EH (cell line): ENCODE measurements at places on chromosomes 2 and 18.
A peak's percentile ranks its signal among the peaks of the same experiment; 100 is the strongest.

- DNase-seq, result no peak
These were observed 89.9 kb upstream of the RANBP2 start for GRCh38 chr2:108629417-108629816.

DNA sequence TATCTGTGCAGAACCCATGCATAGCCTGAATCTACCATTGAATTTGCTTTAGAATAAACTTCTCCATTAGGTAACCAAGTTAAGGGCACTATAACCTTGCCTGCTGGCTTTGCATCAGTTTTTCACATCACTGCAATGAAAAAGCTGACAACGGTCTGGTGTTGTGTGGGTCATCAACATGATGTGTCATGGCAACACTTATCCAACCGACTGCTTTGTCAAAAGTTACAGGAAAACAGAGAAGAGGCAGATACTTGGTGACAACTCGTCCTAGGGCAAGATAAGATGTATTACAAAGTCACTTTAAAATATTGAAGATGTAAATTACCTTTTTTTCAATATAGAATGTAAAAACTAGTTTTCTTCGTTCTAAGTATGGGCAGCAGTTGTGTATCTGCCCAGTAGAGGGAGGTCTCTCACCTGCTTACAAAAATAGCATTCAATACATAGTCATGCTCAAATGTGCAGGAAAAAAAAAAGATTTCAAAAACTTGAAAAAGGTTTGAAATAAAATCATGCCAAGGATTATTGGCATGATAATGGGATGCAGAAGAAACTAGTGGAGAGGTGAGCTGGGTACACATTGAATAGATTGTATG is 96.3 kb downstream of the EVA1A start:
- peak; percentile 46 for DNase-seq

DNA sequence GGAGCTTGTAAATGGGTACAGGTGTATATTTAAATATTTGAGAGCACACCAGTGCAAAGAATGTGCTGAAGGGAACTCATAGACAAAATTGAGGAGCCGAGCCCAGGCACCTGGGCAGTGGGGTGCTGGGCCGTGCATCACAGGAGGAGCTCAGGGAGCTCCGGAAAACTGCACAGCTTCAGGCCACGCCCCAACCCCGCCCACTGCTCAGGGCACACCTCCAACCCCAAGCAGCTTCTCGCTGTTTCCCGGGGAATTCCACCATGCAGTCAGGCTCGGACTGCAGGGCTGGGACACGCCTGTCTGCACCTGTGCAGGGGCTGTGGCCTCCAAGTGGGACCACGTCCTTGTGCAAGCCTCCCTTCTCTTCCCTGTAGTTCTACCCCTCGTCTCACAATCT is 243.0 kb downstream of the HDAC4 start:
- no peak for DNase-seq

GRCh38 chr2:3008561-3008960 is 369.1 kb downstream of the EIPR1 start:
- DNase-seq, result no peak

- DNase-seq, result no peak
These were observed 103.5 kb downstream of the ARL4C start for GRCh38 chr2:234393354-234393753.

DNA sequence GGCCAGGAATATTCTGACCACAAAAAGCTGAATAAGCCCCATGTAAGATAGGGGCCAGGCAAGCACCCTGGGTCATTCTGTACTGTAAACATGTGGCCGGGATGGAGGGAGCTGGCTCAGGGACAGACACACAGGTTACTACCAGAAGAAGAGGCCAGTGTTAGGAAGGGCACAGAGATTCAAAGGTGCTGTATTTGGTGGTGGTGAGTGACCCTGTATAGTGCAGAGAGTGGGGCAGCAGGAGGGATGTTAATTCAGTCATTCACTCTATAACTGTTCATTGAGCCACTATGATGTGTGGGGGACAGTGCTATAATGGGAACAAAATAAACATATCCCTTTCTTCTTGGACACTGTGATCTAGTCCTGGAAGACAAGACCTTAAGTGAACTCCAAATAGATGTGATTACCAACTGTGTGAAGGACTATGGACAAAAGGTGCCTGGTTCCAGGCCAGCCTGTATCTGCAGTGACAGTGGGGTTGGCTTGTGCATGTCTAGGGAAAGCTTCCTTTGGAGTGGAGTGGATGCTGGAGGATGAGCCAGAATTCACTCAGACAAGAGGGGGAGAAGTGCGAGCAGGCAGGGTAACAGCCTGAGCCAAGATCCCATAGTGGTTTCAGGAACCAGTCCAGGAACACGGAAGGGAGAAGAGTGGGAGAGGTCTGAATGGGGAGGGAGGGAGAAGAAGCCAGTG is 8.3 kb downstream of the MOCOS start:
- no peak for DNase-seq

GRCh38 chr18:77133835-77134496 is 1.4 kb upstream of the MBP start:
- no peak for DNase-seq

DNA sequence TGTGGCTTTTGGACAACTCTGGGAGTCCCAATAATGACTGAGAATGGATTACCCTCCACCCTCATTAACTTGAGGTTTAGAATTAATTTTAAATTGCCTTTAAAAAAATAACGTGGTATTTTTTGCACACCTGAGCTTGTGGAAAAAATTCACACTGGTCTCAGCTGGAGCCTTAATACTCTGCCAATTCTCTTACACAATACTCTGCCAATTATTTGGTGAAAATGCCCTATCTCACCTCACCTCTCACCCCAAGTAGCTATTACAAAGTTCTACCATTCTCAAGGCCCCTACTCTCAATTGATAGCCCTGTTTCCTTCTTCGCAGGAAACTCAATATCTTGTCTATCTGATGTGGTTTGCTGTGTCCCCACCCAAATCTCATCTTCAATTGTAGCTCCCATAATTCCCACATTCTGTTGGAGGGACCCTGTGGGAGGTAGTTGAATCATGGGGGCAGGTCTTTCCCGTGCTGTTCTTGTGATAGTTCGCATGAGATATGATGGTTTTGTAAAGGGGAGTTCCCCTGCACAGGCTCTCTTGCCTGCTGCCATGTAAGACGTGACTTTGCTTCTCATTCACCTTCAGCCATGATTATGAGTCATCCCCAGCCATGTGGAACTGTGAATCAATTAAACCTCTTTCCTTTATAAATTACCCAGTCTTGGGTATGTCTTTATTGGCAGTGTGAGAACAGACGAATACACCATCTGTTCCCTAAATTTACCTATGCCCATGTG is 27.4 kb upstream of the C2orf69 start:
- DNase-seq, result no peak

DNA sequence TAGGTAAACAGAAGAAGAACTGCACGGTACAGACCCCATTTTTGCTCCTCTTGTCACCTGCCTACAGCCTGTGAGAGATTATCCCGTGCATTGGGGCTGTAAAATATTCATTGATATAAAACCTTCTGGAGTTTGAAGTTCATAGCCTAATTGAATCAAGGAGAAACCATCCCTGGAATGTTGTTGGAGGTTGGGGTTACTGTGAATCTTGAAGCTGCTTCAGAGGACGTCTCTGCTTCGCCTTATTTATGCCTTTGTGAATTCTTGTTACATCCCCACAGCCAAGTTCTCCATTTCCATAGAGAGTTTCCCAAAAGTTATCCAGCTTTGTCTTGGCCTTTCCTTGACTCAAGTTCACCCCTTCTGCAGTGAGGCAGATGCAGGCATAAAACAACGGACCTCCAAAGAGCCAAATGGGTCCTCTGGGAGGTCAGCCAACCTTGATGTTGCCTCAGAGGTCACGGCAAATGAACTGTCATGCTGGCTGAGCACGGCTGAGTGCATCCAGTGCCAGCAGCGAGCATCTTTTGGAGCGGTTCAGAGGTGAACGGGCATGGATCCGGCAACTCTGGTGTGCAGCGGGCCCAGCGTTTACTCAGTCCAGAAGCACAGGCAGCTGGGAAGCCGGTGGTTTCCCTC is 317.6 kb downstream of the PRKCE start:
- peak; percentile 68 for DNase-seq

GRCh38 chr2:182068811-182069210 is 83.2 kb downstream of the PPP1R1C start:
- DNase-seq, result peak; percentile 16
